Activated naive CD4-positive, alpha-beta T cell (primary cell): ENCODE measurements at places on chromosomes 13 and 19.

GRCh38 chr13:42424182-42424581 lies 149.8 kb upstream of the TNFSF11 start:
- DNase-seq, result no peak

DNA sequence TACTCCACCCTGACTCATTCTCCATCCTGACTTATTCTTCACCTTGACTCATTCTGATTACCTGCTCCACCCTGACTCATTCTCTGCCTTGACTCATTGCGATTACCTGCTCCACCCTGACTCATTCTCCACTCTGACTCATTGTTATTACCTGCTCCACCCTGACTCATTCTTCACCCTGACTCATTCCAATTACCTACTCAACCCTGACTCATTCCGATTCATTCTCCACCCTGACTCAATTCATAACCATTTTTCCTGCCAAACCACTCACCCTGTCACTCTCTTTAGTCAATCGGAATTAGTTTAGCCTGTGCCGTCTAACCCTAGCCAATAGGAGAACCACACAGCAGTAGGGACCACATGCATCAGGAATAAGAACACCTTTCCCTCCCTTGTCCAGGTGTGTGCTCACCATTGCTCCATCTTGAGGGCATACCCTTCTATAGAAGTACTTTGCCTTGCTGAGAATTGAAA lies 1227.4 kb upstream of the PCDH20 start:
- no peak for DNase-seq

DNA sequence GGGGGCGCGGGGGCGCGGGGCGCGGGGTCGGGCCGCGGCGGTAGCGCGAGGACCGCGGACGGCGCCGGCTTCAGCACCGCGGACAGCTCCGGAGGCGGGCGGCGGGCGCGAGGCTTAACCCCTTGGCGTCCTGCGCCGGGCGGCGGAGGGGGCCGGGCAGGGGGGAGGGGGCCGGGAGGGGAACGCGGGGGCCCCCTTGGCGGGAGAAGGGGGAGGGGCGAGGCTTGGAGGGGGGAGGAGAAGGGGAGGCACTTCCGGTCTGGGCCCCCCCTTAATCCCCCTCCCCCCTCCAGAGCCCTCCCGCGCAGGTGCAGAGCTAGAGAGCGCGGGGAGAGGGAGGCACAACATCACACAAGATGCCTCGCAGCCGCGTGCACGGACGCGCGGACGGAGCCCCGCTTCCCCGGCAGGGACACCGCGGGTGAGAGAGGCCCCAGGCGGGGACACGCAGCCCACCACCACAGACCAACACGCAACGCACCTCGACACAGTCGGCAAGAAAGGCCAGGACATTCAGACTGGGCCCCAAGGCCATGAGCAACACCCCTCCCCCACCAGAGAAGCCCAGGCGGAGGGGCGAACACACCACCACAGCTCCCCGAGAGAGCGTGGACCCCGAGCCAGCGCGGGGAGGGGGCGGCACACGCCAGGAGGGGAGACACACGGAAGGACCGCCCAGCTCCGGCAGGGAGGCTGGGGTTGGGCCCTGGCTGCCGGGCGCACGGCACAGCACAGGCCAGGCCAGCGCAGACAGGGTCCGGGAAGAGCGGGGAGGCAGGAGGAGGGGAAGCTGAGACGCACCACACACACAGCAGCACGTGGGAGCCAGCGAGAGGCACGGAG lies 24.1 kb downstream of the SHANK1 start:
- no peak for DNase-seq

DNA sequence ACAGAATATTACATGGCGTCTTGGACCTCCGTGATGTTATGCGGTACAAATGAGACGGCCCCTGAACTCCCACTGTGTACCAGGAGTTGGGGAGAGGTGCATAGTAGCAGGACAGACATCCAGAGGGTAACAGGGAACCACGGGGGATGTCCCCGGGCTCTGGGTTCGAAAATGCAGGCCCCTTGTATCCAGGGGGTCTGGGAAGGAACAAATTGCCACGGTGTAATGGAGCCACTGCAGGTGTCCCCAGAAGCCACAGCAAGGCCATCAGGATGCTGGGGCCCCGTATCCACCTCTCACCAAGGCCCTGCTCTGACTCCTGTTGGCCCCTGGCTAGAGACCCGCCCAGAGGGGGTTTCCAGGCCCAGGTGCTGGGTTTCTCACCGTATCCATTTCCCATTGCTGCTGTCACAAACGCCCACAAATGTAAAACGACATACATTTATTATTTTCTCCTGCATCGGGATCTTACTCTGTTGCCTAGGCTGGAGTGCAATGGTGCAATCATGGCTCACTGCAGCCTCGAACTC lies 77.8 kb downstream of the INSR start:
- DNase-seq, result no peak
